CD8-positive, alpha-beta memory T cell (primary cell): ENCODE measurements at places on chromosomes 5 and 9. TPM values are rescaled to one million over a fixed set of nuclear protein-coding genes. Genes with fewer than 3 reads are reported as not detected.

The SH3PXD2B gene
- 0.15 TPM for total RNA-seq

DNA sequence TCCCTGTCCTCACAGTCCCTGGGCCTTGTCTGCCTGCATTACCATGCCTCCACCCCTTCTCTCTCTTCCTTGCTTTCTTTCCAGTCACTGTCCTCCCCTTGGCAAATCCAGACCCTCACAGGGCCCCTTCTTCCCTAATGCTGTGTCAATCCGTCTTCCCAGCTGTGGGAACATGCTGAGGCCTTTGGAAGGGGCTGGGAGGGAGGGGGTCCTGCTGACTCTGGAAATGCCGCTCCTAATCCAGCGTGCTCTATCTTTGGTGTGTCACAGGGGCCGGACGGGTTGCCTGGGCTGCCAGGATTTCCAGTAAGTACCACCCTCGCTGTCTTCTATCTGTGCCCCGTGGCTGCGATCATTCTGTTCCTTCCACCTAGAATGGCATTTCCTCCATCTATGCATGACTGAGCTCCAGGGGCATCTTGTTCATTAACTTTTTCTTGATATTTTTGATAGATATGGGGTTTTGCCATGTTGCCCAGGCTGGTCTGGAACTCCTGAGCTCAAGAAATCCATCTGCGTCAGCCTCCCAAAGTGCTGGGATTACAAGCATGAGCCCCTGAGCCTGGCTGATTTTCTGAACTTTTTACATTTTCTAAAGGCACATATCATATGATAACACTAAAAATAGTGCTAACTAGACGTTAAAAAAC, 64.5 kb upstream of the TGFBR1 start:
- no peak for DNase-seq

DNA sequence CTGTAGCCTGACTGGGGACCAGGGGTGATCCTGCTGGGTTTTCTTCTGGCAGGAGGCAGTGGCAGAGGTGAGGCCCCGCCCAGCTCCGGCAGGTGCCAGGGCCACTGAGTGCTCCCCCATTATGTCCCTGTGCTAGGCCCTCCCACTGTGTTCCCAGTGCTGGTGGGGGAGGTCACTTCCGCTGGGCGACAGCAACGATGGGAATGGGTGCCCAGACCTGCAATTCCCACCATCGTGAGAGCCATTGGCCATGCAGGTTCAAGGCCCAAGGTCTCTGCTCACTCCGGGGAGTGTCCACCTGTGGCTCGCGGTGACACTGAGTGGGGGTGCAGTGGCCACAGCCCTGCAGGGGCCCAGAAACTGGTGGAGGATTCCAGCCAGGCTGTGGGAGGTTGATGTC, 98.6 kb downstream of the RXRA start:
- no peak for DNase-seq

GRCh38 chr5:65854925-65855324, 71.5 kb upstream of the ERBIN start:
- DNase-seq = no peak
